ENCODE measurements at places on chromosomes 7 and 10. TPM values are rescaled to one million over a fixed set of nuclear protein-coding genes. Genes with fewer than 3 reads are reported as not detected.

GRCh38 chr7:100965723-100966541 lies 3.4 kb upstream of the MUC12 start:
- DNase-seq, result peak; percentile 49

GRCh38 chr7:43834463-43835251 lies 34.7 kb downstream of the MRPS24 start:
- DNase-seq, result no peak

GRCh38 chr10:91520661-91521060 lies 110.5 kb downstream of the HECTD2 start:
- peak; percentile 61 for DNase-seq

The SH2D4B gene
- total RNA-seq, result not detected

DNA sequence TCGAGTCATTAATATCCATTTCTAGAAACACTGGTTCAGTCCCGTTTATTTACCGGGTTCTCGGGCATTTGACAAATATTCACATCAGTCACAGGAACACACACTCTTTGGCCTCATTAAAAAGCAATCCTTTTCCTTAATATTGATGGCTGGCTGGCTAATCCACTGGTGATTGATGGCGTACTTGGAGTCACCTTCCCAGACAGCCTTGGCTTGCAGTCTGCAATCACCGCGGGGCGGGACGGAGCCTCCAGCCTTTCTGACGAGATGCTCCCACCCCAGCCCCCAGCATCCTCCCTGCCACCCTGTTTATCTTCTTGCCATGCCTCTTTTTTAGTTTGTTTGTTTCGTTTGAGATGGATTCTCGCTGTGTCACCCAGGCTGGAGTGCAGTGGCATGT lies 36.6 kb downstream of the SRRM3 start:
- DNase-seq, result no peak

DNA sequence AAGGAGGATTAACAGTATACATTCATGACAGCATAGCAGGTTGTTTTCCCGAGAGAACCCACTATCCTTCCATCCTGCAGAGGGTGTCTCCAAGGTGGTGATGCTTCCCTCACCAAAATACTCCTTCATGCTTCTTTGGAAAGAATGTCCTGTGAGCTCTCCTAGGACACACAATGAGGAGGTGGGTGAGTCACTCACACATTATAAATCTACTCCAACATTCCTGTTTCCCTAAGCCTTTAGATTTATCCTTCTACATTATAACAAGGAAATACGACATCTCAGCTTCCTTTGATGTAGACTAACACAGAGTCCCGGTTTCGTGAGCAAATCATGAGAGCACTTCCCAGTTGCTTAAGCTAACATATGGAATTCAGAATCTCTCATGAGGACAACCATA lies 689.7 kb upstream of the CELF2 start:
- no peak for DNase-seq

GRCh38 chr7:44147026-44147991 lies 6.2 kb upstream of the MYL7 start:
- DNase-seq, result no peak

GRCh38 chr10:30821994-30822692 lies 192.6 kb upstream of the LYZL2 start:
- no peak for DNase-seq

Data from heart left ventricle (tissue), 16 donors.